NCI-H2081 treated with DMSO at 0.1 percent for 48 hours (cell line): ENCODE measurements at places on chromosomes 12 and 14.

DNA sequence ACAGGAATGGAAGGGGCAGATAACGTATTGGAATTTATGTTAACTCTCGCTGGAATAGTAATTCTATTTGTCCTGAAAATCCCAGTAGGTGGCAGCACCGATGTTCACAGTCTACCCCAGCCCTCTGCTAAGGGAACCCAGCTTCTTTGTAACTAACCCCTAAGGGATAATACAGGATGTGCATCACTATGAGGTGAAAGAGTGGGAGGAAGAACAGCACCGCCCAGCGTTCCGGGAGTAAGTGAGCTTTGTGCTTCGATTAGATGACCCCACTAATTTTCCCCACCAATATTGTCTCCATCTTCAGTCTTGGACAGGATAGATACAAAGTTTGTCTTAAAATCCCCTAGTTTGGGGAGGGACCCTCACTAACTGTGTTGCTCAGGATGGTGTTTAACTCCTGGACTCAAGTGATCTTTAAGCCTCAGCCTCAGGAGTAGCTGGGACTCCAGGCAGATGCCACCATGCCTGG lies 2.7 kb downstream of the SLC2A3 start:
- no peak for DNase-seq

GRCh38 chr12:61860451-61860850 lies 399.8 kb upstream of the USP15 start:
- DNase-seq: no peak

DNA sequence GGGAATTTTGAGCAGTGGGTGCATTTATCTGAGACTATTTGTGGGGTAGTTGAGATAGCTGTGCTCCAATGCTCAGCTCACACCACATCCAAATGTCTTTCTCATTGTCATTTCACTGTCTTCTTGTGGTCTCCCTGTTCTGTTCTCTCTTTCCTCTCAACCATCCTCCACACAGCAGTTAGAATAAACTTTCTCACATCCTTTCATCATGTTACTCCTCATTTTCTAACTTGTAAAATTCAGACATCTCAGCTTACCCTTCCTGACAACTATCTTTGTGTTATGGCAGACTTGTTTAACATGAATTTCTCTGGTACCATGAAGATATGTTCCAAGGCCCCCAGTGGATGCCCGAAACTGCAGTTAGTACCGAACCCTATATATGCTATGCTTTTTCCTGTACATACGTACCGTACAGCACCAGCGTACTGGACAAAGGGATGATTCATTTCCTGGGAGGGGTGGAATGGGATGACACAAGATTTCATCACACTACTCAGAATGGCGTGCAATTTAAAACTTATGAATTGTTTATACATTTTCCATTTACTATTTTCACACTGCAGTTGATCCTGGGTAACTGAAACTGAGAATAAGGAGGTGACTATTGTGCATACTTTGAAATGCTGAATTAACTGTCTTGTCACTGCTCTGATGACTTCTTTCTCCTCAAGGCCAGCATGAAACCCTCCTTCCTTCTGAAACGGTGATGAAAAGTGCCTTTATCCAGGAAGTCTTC lies 177.1 kb upstream of the SLC38A2 start:
- no peak for DNase-seq

GRCh38 chr12:20656600-20656999 lies 38.5 kb upstream of the SLCO1C1 start:
- DNase-seq: no peak

GRCh38 chr14:85187521-85187920 lies 342.4 kb upstream of the FLRT2 start:
- no peak for DNase-seq

GRCh38 chr14:32471181-32471580 lies 142.1 kb downstream of the AKAP6 start:
- DNase-seq: no peak

- DNase-seq: no peak
Observed at GRCh38 chr12:6083601-6084000, 40.9 kb downstream of the VWF start.

GRCh38 chr12:68305278-68305677 lies 26.9 kb downstream of the MDM1 start:
- no peak for DNase-seq

DNA sequence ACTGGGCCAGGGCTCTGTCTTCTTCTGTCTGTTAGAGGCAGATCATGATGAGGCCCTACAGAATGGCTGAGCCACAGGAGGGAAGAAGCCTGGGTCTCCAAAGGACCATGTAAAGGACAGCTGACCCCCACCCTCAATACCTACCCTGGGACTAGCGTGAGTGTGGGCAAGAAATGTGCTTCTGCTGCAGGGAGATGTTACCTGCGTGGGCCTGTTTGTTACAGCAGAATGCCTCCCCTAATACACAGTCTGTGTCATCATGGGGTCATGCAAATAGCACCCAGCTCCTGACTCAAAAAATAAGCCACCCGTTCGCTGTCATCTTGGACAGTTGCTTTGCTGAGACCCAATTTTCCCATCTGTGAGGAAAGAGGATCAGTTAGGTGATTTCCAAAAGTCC lies 90.6 kb downstream of the CALM1 start:
- DNase-seq: no peak

DNA sequence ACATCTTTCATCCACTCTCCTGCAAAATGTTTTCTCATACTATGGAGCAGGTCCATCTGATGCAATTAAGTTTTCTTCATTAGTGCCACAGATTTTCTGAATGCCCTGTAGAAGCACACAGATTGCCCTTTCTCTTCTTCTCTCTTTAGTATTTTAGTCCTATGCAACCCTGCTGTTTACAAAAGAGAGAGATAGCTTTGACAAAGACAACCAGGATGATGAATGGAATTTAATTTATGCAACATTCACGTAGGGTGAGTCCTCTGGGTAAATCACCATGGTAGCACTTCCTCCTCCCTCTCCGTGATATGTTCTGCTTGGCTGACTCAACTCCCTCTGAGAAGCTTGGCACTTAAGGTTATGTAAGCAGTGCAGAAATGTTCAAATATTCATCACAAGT lies 400.9 kb upstream of the PDE3A start:
- DNase-seq: peak; percentile 13

DNA sequence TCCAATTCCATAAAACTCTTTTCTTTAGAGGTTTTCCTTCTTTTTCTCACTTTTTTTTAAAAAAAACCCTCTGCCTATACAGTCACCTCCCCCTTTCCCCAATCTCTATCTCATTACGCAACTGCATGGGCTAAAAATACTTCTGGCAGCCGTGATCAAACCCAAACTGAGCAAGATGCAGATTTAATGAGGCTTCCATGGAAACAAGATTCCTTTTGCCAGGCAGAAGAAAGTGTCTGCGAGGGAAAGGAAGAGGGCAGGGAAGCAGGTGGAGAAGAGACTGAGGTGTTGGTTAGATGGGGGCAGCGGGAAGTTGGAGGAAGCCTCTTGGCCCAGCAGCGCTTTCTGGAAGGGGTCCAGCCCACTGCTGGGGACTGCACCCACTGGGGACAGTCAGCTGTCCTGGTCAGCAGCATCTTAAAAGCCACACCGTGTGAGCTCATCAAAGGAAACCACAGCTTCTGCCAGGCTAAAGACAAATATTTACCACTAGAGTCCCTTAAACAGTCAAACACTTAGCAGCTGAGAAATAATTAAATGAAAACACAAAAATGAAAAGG lies 90.4 kb downstream of the SLC8A3 start:
- no peak for DNase-seq

DNA sequence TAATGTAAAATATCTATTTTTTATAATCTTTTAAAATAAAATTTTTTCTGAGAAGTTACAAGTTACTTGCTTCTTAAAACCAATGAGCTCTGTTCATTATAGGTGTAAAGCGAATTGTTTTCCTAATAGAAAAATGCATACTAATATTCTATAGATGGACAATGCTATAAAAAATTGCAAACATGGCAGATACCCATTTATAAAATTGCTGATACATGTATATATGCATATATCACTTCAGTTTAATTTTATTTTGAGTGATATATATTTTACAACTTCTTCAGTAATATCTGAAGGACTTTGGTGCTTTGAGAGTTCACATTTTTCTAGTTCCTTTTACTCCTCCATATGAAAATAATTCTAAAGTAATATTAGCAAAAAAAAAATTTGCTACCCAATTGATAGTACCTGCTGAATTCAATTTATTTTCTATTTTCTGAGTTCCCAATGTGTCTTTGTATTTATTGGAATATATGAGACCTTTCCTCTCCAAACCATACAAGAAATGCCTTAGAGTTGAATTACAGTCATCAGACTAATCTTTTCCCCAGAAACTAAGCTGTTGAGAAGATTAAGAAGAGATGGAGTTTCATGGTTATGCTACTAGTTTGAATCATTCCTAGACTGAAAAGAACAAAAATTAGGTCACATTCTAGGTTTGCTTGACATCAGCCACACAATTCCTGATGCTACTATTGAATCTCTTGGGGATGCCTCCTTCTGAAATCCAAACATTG lies 1937.5 kb upstream of the SEL1L start:
- no peak for DNase-seq

GRCh38 chr14:102363182-102363943 lies 622 bp downstream of the TECPR2 start:
- no peak for DNase-seq

DNA sequence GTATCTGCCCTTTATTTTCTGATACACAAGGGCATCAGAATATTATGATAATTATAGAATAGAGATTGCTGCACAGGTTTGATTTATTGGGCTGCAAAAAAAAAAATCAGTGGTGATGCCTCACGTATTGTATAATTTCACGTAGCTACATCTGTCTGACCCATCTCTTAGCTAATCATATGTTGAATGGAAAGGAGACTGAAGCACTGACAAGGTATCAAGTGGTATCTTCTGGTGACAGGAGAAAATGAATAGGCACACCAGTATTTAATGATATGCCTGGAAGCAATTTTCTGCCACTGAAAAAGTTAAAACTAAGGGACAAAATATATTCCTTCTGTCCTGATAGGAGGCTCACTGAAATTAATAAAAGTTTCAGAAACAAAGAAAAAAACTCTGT lies 837.2 kb upstream of the FBXO33 start:
- DNase-seq: no peak

- DNase-seq: no peak
Observed at GRCh38 chr14:51453869-51454268, 197.8 kb upstream of the FRMD6 start.

DNA sequence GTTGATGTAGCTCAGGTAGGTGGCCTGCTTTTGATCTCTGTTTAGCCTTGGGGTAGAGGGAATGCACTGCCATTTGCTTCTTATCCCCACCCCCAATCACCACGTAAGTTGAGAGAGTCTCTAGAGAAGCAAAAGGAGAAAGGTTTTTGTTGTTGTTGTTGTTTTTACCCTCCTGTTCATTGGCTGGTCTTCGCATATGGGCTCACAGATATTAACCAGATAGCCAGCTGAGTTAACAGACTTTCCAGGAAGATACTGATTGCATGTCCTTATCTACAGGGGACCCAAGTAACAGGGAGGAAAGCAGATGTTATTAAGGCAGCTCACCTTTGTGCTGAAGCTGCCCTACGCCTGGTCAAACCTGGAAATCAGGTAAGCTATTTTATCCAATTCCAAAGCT lies 2.9 kb downstream of the PA2G4 start:
- no peak for DNase-seq

GRCh38 chr14:99946652-99947489 lies 118.4 kb upstream of the EVL start:
- no peak for DNase-seq

- DNase-seq: no peak
Observed at GRCh38 chr14:78242086-78242485, 71.9 kb downstream of the NRXN3 start.

- DNase-seq: no peak
Observed at GRCh38 chr12:1496162-1496900, 98.0 kb downstream of the FBXL14 start.

- no peak for DNase-seq
Observed at GRCh38 chr12:62328296-62328921, 68.2 kb downstream of the USP15 start.

DNA sequence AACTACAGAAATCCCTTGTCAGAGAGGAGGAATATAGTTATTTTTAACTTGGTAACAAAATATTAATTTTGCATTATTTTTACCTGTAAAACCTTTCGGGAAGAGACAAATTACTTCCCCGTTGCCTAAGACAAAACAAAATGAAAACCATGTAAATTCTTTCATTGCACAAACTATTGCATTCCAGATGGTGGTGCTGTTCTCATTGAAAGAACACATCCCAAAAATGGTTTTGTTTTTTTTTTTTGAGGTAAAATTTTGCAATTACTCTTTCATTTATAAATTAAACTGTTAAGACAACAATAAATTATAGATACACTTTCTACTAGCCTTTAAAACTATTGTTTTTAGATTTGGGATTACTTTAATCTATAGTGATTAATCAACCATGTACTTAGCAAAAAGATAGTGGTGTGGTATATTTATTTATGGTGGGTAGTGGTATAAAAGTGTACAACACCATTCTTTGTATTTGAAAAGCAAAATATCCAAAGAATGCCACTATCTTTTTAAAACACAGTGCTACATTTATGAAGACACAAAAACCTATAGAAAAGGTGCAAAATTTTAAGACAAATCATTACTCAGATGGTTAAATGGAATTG lies 115.5 kb downstream of the SLC38A1 start:
- no peak for DNase-seq

- no peak for DNase-seq
Observed at GRCh38 chr12:115062741-115063140, 378.8 kb upstream of the TBX3 start.

GRCh38 chr12:47207829-47208248 lies 128.1 kb upstream of the AMIGO2 start:
- DNase-seq: no peak

GRCh38 chr12:13273097-13273496 lies 76.6 kb downstream of the EMP1 start:
- no peak for DNase-seq

GRCh38 chr14:64718762-64719161 lies 14.5 kb downstream of the PLEKHG3 start:
- no peak for DNase-seq

- no peak for DNase-seq
Observed at GRCh38 chr12:128627659-128628058, 196.1 kb downstream of the SLC15A4 start.

DNA sequence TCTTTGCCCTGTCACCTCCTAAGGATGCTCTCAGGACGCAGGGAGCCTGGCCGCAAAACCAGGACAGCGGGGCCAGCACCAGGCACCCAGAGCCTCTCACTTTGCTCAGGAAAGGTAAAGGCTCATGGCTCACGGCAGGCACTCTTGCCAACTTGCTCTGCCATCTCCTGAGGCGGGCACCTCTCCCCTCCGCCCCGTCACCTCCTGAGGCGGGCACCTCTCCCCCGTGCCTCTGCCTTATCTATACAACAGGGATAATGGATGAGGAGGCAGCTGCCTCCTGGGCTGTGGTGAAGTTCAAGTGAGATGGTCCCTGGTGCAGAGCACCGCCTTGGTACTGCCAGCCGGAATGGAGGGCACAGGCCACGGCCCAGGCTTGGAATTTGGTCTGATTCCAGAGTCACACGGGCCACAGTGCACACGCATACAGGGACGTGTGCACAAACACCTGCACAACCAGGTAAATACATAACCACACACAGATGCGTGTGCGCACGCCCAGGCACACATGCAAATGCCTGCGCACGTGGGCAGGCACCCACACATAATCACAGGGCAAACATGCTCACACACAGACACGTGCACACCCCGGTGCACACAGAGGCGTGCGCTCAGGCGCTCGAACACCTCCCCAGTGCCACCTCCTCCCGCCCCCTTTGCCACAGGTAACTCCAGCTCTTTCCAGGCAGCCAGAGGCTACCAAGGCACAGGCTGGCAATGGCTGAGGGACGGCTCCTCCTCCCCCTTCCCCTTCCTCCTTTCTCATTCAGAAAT lies 11.6 kb downstream of the DEGS2 start:
- DNase-seq: no peak

- no peak for DNase-seq
Observed at GRCh38 chr12:51217968-51218606, at the start of gene POU6F1. Gene POU6F1 (minus strand): TSS chr12:51218062. CDS start chr12:51206836, 11,226 bp downstream.
